Breast epithelium (tissue), 4 donors: ENCODE measurements at places on chromosomes 3 and 15.

GRCh38 chr3:27659279-27660021 is 62.7 kb downstream of the EOMES start:
- H3K27me3 ChIP-seq: no peaks in the 10 kb centered on the region
- no peak overlapping the region for H3K27ac ChIP-seq
- H3K4me1 ChIP-seq: no peaks in the 10 kb centered on the region
- peak; percentile 37 for DNase-seq
- H3K36me3 ChIP-seq: no peaks in the 10 kb centered on the region
- H3K4me3 ChIP-seq: no peak overlapping the region

DNA sequence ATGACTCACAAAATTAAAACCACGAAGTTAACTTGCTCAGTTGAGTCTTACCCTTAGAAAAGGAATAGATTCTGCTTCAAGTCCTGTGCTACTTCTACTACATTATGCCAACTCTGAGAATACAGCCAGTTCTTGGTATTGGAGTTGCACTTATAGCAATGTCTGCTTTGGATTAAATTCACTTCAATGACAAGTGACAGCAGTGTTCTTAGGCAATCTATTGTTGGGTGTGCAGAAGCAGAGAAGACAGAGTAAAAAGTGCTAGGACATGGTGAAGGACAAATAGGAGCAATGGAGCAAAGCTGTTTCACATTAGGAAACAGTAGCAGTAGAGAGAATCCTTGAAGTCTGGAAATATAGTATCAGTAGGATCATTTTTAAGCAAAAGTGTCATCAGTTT is 713.1 kb downstream of the SI start:
- no peaks in the 10 kb centered on the region for H3K36me3 ChIP-seq
- H3K27ac ChIP-seq: no peak overlapping the region
- DNase-seq: no peak

- DNase-seq: no peak
- H3K27me3 ChIP-seq: no peaks in the 10 kb centered on the region
- H3K36me3 ChIP-seq: no peaks in the 10 kb centered on the region
Observed at GRCh38 chr3:31945738-31946052, 35.4 kb downstream of the OSBPL10 start.

DNA sequence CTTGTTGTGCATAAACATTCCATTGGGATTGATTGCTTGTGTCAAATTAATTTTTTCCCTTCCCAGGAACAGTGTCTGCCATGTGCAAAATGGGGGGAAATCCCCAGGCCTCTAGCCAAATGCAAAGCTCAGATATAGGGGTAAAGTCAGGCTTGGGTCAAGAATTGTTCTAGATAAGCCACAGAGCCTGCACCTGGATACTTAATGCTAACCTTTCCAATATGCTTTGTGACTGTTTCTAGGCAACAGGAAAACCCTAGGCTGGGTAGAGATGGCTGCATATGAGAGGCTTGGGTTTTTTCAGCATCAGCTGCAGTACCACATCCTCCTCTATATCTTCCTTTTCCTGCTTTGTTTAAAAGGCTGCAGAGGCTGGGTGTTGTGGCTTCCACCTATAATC is 61.9 kb upstream of the ROPN1 start:
- H3K27me3 ChIP-seq: no peaks in the 10 kb centered on the region
- H3K36me3 ChIP-seq: no peaks in the 10 kb centered on the region
- H3K4me1 ChIP-seq: peaks cover 3% of the 10 kb centered on the region
- no peak for DNase-seq
- H3K4me3 ChIP-seq: no peak overlapping the region

GRCh38 chr3:195179776-195180489 is 91.0 kb downstream of the XXYLT1 start:
- H3K27me3 ChIP-seq: no peaks in the 10 kb centered on the region
- peak overlapping the region; percentile 66 for H3K27ac ChIP-seq
- H3K4me3 ChIP-seq: no peak overlapping the region
- DNase-seq: no peak
- H3K4me1 ChIP-seq: no peaks in the 10 kb centered on the region
- no peaks in the 10 kb centered on the region for H3K36me3 ChIP-seq

DNA sequence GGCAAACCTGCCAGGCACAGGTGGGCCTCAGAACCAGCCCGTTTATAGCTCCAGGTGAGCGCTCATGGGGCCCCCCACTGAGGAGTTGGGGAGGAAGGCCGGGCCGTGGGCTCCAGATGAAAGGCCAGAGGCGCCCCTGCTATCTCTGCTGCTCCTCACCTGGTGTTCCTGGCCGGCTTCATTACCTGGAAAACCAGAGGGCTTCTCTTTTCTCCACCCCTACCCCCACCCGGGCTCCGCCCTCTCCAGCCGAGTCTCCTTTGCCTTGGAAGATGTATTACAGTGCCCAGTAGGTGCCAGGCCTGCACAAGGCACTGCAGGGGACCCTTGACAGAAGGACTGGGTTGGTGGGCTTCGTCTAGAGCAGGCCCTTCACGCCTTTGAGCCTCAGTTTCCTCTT is 111.4 kb downstream of the WNT7A start:
- no peaks in the 10 kb centered on the region for H3K36me3 ChIP-seq
- no peaks in the 10 kb centered on the region for H3K27me3 ChIP-seq
- H3K27ac ChIP-seq: no peak overlapping the region
- H3K4me1 ChIP-seq: no peaks in the 10 kb centered on the region

DNA sequence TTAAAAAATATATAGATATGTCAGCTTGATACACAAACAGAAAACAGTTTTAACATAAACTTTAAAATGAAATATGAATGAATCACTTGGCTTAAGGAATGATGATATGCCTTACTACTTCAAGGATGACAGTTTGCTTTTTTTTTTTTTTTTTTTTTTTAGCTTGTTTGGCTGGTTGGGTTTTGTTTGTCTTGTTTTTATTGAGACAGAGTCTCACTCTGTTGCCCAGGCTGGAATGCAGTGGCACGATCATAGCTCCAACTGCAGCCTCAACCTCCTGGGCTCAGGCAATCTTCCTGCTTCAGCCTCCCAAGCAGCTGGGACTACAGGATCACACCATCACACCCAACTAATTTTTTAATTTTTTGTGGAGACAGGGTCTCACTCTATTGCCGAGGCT is 14.5 kb downstream of the LRRC2 start:
- H3K36me3 ChIP-seq: no peaks in the 10 kb centered on the region
- H3K27me3 ChIP-seq: no peaks in the 10 kb centered on the region
- no peak overlapping the region for H3K27ac ChIP-seq

DNA sequence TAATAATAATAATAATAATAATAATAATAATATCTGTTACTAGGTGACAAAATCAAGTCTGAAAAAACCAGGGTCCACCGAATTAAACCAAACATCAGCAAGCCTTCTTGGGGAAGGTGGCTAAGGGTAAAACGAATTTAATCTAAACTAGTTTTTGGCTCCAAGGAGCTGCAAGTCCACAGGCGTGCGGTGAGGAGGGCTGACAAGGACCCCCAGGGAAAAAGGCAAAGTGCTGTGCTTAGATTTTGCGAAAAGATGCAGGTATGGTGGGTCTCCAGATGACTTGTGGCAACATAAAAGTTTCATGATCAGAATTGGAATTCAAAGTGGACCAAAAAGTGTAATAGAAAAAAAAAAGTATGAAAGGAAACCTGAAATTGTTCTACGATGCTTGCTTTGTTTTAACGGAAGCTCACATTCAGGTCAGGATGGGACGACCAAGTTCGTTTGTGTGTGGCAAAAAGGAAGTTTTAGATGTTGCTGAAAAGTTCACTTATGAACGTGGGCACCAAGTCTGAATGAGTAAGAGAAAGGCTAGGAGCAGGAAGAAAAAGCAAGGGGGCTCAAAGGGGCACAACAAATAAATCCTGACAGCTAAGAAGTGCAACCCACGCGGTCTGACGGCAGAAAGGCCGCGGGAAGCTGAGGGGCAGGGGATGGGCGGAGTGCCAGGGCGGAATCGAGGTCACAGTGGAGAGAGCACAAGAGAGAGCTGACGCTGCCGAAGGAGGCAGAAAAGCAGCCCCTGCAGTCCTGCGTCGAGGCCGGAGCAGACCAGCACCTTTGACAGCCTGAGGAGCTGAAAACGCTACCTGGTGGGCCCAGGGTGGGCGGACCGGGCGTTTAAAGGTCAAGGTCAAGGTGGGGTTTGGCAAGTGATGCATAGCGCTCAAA is 1.1 kb downstream of the WDR82 start:
- peaks cover 23% of the 10 kb centered on the region for H3K4me1 ChIP-seq
- no peaks in the 10 kb centered on the region for H3K27me3 ChIP-seq
- peak overlapping the region; percentile 86 for H3K4me3 ChIP-seq

DNA sequence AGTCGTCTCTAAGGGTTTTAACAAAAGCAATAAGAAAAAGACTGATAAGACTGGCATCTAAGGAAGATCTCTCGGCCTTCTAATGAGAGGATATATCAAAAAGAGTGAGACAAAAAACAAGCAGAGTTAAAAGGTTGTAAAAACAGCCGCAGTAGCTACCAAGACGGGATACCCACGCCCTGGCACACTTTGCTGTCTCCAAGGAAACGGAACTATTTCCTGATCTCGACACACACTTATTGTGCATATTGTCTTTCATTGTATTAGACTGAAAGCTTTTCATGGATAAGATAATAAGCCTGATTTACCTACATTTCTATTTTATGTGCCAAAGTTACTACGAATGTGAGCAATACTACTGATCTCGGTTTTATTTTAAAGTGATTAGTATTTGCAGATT is 161.5 kb upstream of the MCTP2 start:
- no peak overlapping the region for H3K4me3 ChIP-seq
- H3K36me3 ChIP-seq: no peaks in the 10 kb centered on the region
- H3K27ac ChIP-seq: no peak overlapping the region
- H3K4me1 ChIP-seq: no peaks in the 10 kb centered on the region
- no peaks in the 10 kb centered on the region for H3K27me3 ChIP-seq

DNA sequence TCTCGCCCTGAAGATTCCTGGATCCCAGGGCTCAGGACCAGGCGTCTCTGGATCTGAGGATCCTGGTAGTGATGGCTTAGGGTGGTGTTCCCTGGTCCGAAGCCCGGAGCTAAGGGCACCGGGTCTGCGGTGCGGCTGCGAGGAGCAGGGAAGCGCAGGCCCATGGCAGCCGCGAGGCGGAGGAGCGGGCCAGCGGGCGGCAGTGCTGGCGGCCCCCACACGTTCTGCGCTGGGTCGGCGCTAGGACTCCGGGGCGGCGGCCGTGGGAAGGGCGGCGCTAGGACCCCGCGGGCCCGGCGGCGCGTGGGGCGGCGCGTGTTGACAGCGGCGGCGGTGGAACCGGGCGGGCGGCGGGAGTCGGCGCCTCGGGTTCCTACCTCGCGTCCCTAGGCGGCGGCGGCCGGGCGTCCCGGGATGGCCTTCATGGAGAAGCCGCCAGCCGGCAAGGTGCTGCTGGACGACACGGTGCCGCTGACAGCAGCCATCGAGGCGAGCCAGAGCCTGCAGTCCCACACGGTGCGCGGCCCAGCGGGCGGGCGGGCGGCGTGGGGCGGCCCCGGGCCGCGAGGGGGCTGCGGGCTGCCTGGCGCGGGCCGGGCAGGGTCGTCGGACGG is at the start of gene PXK:
PXK (plus strand) TSS at position 318 of the 614 bp plus-strand sequence; CDS start at position 415, 97 bp downstream.
- peak within 1 kb of the TSS; percentile 85 for H3K4me3 ChIP-seq
- no peaks in the 10 kb centered on the region for H3K36me3 ChIP-seq
- H3K27ac ChIP-seq: peak within 1 kb of the TSS; percentile 44
- peak; percentile 45 for DNase-seq

DNA sequence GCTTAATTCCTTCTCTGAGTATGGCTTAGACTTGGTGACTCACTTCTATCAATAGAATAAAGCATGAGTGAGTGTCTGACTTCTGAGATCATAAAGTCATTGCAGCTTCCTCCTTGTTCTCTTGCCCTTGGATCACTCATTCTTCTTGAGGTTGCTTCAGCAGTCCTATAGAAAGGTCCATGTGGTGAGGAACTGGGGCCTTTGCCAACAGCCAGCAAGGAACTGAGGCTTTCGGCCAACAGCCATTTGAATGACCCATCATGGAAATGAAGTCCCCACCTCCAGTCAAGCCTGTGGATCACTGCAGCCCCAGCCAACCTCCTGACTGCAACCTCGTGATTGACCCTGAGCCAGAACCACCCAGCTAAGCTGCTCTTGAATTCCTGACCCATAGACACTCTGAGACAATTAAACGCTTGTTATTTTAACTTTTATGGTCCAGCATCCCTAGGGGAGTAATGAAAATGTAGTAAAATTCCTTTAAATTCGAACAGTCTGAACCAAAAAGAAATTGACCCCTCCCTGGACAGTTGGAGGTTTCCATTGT is 84.5 kb downstream of the WDR76 start:
- no peak overlapping the region for H3K27ac ChIP-seq
- no peak overlapping the region for H3K4me3 ChIP-seq
- H3K4me1 ChIP-seq: no peaks in the 10 kb centered on the region

DNA sequence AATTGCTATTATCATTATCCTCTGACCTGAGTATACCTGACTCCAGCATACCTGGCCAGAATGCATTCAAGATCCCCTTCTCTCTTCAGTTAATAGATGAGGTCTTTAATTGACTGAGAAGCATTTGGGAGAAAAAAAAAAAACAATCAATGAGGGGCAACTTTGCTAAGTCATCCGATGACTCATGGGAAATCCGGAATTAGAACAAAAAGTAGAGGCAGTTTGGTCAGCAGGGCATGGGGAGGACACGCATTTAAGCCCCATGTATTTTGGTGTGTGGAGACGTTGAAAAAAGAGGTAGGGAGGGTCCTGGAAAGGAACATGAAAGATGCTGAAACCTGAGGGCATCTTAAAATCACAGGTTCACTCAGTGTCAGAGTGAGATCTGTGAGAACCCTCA is 256.2 kb downstream of the RORA start:
- H3K27ac ChIP-seq: no peak overlapping the region
- no peaks in the 10 kb centered on the region for H3K27me3 ChIP-seq
- no peaks in the 10 kb centered on the region for H3K4me1 ChIP-seq
- no peak overlapping the region for H3K4me3 ChIP-seq
- no peaks in the 10 kb centered on the region for H3K36me3 ChIP-seq

- H3K27me3 ChIP-seq: no peaks in the 10 kb centered on the region
- H3K4me1 ChIP-seq: no peaks in the 10 kb centered on the region
- no peak overlapping the region for H3K4me3 ChIP-seq
- DNase-seq: no peak
- no peak overlapping the region for H3K27ac ChIP-seq
Observed at GRCh38 chr3:26381411-26381810, 241.2 kb upstream of the LRRC3B start.

GRCh38 chr15:78003539-78004008 is 73.9 kb downstream of the TBC1D2B start:
- no peak overlapping the region for H3K4me3 ChIP-seq
- DNase-seq: no peak
- no peaks in the 10 kb centered on the region for H3K4me1 ChIP-seq
- no peak overlapping the region for H3K27ac ChIP-seq
- H3K36me3 ChIP-seq: no peaks in the 10 kb centered on the region

DNA sequence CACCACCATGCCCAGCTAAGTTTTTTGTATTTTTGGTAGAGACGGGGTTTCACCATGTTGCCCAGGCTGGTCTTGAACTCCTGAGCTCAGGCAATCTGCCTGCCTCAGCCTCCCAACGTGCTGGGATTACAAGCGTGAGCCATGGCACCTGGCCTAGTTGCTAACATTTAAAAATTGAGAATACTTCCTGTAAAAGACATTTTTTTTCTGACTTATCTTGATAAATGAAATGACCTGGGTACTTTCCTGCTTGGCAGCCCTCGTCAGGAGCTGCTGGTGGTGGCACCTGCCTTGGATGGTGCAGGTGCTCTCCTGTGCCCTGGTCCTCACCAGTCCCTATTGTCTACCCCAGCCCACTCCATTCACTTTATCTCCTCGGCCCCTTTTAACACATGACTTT is 66.8 kb upstream of the FOXP1 start:
- H3K27me3 ChIP-seq: no peaks in the 10 kb centered on the region
- no peak overlapping the region for H3K4me3 ChIP-seq
- H3K36me3 ChIP-seq: no peaks in the 10 kb centered on the region
- no peaks in the 10 kb centered on the region for H3K4me1 ChIP-seq

GRCh38 chr3:9914559-9915253 is 2.2 kb upstream of the IL17RC start:
- H3K27ac ChIP-seq: peak overlapping the region; percentile 93
- peak overlapping the region; percentile 67 for H3K4me3 ChIP-seq
